ENCODE measurements at places on chromosomes 5 and 9.

- no peak for DNase-seq
Observed at GRCh38 chr9:4622016-4622415, 40.1 kb upstream of the PLPP6 start.

- DNase-seq = no peak
Observed at GRCh38 chr5:115366223-115366622, 69.8 kb upstream of the CCDC112 start.

DNA sequence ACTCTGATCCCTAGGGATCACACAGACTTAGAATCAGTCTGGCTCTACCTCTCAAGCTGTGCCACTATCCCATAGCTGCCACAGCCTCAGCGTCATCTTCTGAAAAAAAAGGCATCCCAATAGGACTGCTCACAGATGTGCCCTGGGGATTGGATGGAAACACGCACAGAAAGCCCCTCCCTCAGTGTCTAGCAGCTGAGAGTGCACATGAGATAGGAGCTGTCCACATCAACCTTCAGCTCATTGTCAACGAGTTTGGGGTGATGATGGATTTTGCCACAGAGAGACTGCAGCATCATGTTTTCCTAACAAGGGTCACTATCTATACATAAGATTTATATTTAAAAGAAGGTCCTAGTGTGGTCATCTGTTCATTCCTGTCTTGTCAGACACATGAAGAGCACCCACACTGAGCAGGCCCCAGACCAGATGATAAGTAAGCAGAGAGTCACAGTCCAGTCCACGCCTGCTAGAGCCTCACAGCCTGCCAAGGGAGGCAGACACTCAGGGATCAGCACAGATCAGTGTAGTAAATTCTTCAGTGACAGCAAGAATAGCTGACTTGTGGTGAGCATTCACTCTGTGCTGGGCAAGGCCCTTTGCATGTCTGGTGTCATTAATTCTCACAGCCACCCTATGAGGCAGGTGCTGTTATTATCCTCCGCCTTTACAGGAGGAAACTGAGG is 25.8 kb downstream of the AFAP1L1 start:
- DNase-seq = no peak

- DNase-seq = no peak
Observed at GRCh38 chr5:178818094-178818493, 41.7 kb upstream of the ZNF354B start.

DNA sequence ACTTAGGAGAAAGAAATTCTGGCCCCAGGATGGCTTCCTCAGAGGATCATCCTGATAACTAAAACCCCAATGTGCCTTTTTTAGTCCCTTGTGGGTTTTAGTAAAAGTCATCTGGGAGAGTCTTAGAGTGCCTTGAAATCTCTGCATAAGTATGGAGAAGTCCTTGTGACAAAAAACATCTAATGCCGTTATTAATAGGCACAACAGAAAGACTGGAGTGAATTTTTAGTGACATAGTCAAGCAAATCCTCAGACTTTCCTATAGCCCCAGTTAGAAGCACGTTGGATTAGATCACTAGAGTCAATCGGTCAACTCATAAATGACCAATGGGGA is 108.2 kb upstream of the MPDZ start:
- no peak for DNase-seq

DNA sequence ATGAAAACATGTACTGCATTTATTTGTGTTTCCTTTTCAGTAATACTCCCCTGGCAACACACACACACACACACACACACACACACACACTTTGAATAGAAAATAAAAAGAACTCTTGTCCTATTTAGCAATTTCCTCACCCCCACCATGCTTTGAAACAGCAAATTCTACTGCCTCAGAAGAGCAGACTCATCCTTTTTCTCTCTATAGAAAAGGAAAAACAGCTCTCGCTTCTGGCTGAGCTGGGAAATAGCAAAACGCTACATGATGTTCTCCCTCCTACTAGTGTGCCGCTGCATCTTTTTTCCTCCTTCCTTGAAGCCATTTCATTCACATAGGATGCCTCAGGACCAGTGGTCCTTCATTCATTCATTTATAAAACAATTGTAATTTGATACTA is 453.6 kb downstream of the CSNK1G3 start:
- no peak for DNase-seq

DNA sequence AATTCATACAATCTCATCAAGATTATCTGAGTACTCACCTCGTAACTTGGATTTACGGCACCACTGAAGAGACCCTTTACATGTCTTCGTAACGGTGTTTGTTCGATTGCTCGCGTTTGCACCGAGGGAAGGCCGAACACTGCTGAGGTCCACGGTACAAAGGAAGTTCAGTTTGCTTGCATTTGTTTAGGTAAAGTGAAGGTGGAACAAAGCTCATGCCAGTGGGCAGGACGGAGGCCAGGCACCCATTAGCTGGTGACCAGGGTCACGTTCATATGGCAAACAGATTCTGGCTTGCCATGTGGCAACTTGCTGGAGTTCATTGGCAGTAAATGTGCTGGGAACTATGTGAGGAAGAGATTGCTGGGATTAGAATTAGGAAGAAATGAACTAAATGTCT is 164.8 kb downstream of the MACROH2A1 start:
- no peak for DNase-seq

- no peak for DNase-seq
Observed at GRCh38 chr9:135123126-135123772, 35.8 kb downstream of the OLFM1 start.

GRCh38 chr5:21791304-21791703 is 1061.8 kb downstream of the CDH12 start:
- no peak for DNase-seq

DNA sequence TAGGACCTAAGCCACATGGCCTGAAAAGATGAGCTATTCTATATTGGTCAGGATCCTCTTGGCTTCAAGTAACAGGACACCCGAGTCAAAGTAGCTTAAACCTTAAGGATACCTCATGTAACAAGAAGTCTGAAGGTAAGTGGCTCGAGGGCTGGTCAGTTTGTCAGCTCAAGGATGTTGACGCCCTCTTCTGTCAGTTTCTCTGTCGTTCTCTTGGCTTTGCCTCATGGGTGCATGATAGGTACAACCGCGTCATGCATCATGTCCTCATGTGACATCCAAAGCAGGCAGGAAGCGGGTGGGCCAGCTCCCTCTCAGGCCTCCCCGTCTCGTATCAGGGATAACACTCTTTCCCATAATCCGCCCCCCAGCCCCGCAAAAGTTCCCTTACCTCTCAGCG is 22.1 kb upstream of the TCERG1 start:
- DNase-seq = no peak

DNA sequence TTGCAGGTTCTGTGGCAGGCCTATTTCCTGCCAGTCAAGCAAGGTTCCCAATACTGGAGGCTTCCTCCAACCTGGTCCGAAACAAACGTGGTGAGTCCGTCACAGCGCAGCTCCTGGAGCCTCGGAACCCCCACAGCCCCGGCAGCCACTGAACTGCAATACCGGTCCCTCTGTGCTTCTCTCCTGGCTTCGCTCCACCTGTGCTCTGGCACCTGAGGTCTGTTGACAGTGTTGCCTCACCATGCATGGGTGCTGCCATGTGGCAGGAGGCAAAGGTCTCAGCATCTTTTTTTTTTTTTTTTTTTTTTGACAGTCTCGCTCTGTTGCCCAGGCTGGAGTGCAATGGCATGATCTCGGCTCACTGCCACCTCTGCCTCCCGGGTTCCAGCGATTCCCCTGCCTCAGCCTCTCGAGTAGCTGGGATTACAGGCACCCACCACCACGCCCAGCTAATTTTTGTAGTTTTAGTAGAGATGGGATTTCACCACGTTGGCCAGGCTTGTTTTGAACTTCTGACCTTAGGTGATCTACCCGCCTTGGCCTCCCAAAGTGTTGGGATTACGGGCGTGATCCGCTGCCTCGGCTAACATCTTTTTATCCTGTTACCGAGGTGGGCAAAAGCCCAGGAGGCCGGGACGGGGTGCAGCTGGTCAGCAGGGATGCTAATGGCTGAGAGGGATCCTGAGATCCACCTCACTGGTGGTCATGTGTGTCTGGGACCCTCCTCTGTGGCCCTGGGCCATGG is 57.1 kb upstream of the RNU6ATAC start:
- DNase-seq = no peak

DNA sequence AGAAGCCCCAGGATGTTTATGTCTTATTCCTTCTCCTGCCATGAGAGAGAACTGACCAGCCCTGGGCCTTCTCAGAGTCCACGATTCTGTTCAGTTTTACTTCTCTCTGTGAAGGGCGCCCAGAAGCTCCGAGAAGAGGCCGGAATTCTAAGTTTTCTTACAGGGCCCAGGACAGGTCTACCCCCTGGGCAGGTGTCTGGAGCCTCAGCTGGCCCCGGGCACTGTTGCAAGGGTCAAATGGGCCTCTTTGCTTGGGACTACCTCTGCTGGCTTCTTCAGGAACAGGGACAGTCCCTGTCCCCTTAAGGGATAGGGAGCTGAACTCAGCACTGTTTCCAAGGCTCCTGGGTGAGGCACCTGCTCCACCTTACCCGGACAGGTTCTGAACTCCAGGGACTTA is 55.0 kb downstream of the RASGEF1C start:
- DNase-seq = no peak

DNA sequence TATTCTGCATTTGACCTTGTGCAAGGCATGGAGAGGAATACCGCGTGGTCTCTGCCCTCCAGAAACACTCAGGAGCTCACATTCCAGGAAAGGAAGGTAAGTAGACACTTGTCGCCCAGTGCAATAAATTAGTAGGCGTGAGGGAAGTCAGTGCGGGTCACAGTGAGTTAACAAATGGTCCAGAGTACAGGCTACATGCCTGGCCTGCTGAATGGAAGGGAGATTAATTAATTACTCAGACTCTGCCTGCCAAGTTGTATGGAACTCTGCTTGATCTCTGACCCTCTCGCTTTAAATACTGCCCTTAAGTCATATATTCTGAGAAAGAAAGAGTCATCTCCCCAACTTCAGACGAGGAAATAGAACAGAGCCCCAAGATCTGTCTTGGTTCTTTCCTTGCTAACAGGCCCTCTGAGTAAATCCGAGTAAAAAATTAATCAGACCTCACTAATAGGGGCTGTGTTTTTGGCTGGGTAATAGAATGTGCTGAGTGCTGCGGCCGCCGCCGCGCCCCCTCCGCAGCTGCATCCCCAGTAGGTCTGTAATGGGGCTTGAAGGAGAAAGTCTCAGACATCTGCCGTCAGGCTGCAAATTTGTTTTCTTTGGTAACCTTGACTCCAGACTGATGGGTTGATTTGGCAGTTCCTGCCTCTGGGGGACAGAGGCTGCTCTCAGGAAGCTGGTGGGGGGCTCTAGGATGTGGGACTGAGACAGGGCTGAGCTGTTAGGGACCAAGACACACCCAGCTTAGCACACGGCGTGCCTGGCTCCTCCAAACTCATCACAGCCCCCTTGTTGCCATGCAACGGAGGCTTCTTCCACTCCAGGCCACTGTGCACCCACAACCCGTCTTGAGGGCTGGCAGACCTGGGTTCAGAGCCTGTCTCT is 144.4 kb downstream of the NSG2 start:
- DNase-seq = no peak

DNA sequence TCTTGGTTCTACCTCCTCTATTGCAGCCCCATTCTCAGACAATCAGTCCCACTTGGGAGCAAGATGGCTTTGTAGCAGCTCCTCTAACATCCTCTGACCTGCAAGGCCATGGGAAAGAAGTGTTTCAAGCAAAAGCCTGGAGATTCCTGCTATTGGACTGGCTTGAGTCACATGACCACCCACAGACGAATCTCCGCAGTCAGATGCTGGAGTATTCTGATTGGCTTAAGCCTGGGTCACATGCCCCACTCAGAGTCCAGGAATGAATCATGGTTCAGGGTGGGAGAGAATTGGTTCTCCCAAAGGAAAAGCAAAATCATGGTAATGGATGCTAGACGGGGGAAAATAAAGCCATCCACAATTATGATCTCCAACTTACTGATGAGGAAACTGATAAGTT is 22.6 kb upstream of the LMX1B start:
- DNase-seq = no peak

DNA sequence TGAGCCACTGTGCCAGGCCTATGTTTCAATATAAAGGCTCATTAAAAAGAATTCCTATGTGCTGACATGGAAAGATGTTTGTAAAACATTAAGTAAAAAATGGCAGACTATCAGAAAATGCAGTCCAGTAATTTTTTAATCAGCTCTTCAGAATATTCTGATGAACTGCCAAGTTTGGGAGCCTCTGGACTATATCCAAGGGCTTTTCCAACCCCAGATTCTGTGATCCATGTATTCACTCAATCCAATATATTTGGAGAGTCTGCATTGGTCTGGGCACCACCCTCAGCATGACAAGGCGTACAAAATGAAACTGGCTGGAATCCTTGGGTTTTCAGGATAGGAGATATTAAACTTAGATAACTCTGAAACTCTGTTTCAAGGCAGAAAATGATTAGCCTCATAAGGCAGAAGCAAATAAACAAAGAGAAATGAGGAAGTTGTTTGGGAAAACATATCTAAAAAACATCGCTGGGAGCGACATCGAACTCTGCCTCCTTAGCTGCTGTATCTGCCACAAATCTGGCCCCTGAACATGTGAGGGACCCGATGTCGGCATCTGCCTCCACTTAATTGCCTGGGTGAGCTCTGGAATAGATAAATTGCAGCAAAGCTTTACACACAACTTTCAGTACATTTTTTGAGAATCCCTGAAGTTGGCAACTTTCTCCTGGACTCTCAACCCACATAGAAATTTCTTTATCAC is 14.4 kb downstream of the PDE6A start:
- no peak for DNase-seq

DNA sequence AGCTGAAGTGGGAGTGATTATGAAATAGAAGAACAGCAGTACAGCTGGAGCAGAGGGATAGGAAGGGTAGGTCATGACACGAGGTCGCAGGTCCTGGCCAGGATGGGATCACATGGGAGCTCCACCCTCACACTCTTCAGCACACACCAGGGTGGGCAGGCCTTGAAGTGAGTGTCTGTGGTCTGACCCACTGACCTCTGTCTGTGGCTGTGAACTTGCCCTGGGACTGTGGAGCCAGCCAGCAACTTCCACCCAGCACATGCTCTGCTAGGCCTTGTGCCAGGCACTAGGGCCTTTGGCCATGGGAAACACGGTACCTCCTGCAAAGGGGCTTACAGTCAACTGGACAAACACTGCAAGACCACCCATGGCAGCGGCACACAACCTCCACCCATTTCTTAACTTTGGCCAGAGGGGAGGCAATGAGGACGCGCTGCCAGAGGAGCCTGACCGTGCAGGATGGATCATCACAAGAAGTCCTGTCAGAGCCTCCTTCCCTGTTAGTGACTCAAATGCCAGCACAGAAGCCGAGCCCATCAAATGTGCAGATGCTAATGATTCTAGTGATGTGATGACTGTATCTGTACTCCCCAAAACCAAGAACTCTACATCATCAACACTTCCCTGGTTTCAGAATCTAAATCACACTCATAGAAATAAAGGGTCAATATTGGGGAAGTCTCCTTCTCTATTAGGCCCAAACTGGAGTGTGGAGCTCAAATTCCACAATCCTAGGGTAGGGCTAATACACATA is 113.6 kb downstream of the DPYSL3 start:
- DNase-seq = no peak

DNA sequence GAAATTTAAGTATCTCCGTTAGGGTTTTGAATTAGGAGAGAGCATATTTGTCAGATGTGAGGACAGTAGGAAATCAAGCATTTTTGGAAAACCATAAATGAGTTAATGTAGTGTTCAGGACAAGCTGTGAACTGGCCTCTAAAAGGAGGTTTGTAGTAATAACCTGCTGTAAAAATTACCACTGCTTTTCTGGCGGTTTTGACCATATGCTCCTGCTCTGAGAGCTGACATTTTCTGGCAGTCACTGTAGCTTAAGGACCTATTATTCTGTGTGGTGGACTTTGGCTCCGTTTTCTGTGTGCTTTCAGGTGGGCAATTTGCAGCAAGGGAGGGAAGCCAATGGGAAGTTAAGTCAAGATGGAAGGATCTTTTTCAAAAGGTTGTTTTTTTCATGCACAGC is 111.1 kb downstream of the SGCD start:
- DNase-seq = no peak
